ENCODE measurements at places on chromosomes 6 and 20.

DNA sequence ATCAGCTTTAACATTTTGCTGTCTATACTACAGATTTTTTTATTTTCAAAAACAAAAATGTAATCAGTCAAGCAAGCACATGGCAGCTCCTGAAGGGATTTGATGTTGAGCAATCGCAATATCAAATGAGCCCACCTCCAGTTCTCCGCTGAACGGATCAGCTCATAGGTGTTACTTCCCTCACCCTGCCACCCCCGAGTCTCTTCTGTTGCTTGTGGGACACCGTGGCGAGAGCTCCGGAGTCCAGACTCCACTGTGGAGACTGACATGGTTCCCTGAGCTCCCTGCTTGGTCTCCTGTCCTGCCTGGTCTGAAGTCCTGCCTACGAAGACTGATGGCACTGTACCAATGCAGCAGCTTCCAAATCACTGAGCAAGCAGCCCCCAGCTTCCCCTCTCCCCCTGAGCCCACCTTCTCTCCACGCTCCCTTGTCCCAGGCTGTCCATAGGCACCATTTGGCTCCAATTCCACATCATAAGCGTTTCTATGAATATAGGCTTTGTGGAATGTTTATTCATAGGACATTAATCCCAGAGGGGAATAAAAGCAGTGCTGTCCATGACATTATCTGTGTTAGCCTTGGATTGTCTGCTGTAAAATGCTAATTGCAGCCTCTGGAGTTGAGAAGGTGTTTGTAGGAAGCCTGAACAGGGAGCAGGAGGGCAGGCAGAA, 162.2 kb downstream of the LY86 start:
- no peak for DNase-seq

GRCh38 chr20:58130156-58130555, 98.3 kb downstream of the ANKRD60 start:
- no peak for DNase-seq

DNA sequence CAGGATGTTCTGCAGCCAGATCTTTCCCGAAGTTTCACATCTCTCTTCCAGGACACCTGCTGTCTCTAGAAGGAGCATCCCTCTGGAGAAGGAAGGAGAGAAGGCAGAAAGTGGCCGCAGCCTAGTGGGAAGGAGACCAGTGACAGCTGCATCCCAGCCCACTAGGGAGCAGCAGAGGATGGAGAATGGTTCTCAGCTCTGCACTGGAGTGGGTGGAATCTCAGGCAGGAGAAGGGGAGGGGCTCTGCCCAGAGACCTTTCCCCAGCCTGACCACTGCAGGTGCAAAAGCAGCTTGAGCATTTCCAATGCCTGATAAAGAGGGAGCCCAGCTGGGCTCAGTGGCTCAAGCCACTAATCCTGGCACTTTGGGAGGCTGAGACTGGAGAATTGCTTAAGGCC, 32.3 kb downstream of the NCR2 start:
- no peak for DNase-seq

DNA sequence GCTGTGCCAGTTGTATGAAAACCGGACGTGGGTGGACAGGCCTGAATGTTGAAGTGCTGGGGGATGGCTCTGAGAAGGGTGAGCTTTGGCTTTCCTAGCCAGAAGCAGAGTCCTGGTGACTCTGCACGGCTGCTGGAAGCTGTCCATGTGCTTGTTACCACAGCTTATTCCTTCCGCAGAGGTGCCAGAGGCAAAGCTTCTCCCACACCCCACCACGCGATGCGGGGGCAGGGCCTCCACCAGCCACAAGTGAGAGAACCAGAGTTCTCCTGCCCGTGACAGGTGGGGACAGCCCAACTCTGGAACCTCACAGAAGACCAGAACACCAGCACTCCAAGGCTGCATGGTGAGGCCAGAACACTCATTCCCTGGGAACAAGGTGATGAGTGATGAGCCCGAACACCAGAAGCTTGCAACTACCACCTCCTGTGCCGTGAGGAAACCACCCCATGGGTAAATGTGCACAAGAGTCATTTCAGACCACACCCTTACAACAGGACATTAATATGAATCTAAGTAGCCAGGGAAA, 36.7 kb downstream of the JAG1 start:
- no peak for DNase-seq

GRCh38 chr20:18907353-18907752, 93.8 kb downstream of the SCP2D1 start:
- DNase-seq, result no peak

GRCh38 chr6:6546318-6547109, 42.0 kb upstream of the LY86 start:
- DNase-seq, result peak; percentile 15

DNA sequence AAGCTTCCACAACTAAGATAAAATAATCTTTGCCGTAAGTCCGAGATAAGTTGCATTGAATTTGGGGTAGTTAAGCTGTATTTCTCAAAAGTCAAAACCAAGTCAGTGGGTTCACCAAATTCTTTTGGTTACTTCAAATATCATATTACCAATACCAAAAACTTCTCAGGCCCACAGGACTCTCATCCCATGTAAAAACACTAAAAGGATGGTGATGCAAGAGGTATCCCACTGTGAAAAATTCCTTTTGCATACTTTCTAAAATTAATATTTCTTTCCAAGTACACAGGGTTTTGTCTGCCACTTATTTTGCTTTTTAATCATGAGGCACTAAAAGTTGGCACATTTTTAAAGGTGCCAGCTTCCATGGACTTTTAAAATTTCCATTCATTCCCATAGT, 151.3 kb downstream of the GJA10 start:
- no peak for DNase-seq

- no peak for DNase-seq
Measured at GRCh38 chr6:166942393-166943168, 13.8 kb downstream of the RNASET2 start.

DNA sequence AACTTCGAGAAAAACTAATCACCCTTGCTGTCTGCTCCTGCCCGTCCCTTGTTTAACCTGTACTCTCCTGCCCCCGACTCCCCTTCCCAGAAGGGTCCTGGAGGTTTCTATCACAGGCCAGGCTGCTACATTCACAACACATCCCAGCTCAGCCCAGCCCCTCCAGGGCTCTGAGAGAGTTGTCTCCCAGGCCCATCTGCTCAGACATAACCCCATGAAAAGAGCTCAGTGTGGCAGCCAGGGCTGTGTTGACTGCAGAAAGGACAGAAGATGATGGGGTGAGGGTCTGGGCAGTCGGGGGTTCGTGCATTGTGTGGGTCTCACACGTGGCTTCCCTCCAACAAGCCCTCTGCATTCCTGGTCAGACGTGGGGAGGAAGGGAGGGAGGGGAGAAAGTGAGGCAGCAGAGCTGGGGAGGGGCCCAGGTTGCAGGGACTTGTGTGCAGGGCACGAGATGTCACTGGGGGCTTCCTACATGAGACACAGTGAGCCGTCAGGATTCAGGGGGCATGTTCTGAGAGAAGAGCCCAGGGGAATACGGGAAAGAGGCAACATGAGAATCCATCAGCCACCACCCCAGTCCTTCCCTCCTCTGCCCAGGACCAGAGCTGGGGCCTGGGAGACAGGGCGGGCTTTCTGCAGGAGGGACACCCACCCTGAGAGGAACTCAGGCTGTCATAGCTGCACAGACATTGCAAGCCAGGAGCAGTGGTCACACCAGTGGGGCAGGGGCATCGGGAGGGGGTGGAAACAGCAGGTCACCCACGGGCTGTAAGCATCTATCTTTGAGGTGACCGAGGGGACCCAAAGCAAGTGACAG, 372.9 kb downstream of the PREX1 start:
- DNase-seq, result no peak

DNA sequence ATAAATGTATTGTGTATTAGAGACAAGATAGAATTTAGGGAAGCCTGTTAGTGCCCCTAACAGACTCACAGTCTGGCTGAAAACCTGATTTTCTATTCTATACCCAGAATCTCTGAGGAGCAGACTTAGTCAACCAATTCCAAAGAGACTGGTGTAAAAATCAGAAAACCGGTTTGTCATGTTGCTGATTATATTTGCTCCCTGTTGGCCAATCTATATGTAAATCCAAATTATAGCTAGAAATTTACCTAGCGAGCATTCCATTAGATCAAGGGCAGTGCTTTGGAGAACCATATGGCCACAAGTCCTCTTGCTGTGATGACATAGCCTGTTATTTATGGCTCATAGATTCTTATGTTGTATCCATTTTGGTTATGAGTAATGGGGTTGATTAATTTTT, 4.8 kb downstream of the NFYA start:
- DNase-seq, result no peak

DNA sequence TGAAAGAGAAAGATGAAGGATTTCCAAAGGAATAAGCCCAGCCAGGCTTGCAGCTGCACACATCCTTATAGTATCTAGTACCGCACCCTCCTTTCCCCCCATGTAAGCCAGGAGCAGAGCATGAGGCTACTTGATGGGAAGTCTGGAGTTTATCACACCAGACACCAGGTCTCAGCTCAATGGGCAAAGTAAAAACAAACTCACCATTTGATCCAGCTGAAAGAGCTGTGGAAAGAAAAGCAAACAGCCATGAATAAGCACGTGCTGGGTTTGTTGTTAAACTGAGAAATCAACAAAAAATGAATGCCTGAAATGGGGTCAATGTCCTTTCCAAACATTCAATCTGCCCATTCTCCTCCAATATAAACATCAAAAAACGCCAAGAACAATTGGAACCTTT, 50.6 kb upstream of the MAP7 start:
- no peak for DNase-seq

DNA sequence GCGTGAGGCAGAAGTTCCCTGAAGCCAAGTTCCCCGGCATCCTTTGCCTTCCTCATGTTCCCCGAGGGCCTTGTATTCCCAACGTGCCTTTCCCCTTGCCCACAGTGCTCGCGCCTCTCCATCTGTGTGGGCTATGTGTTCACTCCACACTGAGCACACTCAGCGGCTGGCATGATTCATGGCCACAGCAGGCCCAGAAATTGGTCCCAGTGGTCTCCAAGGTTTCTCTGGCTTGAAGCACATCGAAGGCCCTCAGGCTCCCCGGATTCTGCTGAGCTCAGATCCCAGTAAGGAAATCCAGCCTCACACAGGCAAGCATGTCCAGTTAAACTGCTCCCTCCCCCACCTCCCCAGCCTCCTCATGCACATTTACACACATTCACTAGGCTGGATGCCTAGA, 123.6 kb downstream of the ISM1 start:
- no peak for DNase-seq

DNA sequence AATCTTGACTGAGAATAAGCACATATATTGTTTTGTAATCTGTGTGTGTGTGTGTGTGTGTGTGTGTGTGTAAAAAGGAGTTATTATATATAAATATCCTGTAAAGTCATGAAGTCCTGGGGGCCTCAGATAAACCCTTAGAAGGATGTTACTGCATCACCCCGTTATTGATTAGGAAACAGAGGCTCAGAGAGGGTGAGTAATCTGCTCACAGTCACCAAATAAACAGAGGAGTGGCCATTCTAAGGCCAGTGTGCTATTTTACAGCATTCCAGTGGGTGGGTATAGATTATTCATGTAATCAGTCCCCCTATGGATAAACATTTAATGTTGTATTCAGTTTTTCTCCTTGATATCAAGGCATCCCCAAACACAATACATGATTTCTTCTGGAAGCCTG, 87.1 kb downstream of the CDC5L start:
- DNase-seq, result no peak

- no peak for DNase-seq
Measured at GRCh38 chr20:20002101-20002998, 14.8 kb upstream of the NAA20 start.

DNA sequence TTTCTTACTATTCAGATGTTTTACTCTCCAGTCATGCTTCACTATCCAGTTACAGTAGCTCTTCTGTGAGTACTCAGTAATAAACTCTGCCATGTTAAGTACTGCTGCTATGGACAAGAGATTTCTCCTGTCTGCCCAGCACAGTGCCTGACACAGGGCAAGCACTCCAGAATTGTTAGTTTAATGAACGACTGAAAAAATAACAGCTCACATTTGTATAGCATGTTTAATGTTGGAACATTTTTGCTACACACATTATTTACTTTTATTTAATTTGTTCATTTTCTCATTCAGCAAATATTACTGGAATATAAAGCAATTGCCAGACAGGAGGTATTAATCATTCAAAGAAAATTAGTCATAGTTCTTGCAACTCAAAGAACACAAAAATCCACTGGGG, 142.6 kb upstream of the HMGN3 start:
- DNase-seq, result no peak

- no peak for DNase-seq
Measured at GRCh38 chr6:70991253-70991652, 34.4 kb upstream of the B3GAT2 start.

DNA sequence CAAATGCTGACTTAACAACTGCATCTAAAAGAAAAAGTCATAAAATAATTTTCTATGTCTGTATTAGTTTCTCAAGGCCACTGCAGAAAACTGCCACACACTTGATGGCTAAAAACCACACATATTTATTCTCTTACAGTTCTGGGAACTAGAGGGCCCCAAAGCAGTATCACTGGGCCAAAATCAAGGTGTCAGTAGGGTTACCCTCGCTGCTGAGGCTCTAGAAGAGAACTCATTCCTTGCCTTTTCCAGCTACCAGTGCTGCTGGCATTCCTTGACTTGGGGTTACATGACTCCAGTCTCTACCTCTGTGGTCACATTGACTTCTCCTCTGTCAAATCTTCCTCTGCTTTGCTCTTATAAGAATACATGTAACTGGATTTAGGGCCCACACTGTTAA, 124.6 kb upstream of the THEMIS start:
- no peak for DNase-seq

- DNase-seq, result no peak
Measured at GRCh38 chr6:167393731-167394130, 68.8 kb downstream of the TTLL2 start.

DNA sequence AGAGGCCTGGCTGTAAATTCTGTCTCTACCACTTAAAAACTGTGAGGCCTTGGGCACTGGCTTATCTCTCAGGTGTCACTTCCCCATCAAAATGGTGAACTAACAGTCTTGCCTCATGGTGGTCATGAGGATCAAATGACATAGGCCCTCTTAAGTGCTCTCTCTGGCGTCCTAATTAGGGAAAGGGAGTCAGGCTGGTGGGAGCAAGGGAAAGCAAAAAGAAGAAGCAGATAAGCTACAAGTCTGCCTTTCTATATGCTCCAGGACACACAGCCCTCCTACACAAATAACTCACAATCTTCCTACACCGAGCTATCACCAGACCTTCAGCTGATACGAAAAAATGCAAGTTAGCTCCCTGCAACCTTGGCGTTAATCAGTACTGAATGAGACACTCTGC, 19.5 kb upstream of the SLC22A16 start:
- DNase-seq, result no peak

DNA sequence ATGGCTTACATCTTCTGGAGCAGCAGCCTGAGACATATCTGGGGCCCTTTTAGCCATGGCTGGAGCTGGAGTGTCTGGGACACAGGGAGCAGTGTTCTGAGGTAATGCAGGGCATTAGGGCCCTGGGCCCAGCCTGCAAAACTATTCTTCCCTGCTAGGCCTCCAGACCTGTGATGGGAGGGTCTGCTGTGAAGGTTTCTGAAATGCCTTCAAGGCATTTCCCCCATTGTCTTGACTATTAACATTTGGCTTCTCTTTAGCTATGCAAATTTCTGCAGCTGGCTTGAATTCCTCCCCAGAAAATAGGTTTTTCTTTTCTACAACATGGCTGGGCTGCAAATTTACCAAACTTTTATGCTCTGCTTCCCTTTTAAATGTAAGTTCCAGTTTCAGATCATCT, 61.5 kb downstream of the EDN1 start:
- no peak for DNase-seq

- no peak for DNase-seq
Measured at GRCh38 chr20:59063358-59064213, 21.0 kb upstream of the PRELID3B start.

GRCh38 chr6:15090745-15091384, 155.0 kb upstream of the JARID2 start:
- DNase-seq, result no peak

GRCh38 chr6:118813775-118814174, 80.2 kb upstream of the ASF1A start:
- DNase-seq, result no peak

GRCh38 chr20:63032861-63033793, 26.4 kb upstream of the BHLHE23 start:
- DNase-seq, result no peak

Data from activated CD4-positive, alpha-beta T cell treated with anti-CD3 and anti-CD28 coated beads for 24 hours (primary cell).